ENCODE measurements at places on chromosomes 3 and 15.

GRCh38 chr3:150106740-150107428 lies 136.2 kb upstream of the PFN2 start:
- DNase-seq = no peak

DNA sequence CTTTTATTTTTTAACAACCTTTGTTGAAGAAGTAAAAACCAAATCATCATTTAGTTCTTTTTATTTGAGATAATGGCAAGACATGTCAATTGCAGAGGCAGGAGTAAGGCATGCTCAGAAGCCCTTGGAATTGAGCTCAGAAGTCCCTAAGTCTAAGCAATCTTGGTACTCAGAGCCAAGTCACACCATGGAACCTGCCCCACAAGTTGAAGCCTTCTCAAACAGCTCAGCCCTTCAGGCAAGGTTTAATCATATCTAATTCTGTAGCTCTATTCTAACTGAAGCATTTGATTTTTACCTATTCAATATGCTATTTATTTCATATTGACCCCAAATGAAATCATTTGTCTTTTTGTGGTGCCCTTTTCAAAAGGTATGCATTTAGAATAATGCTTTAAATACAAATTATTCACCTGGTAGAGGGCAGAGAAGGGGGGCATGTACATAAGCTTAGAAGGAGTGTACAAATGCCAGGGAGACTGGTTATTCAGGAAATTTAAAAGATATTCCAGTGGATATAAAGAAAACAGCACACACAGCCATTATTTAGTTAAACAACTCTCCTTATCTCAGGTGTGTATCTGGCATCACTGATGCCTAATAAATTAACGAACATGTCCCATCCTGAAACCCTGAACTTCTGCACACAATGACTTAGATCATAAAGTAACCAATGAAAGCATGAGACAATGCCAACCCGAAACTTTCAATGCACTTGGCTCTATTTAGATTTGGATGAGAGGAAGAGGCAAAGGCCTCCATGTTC lies 26.2 kb upstream of the TOP2B start:
- DNase-seq = no peak

DNA sequence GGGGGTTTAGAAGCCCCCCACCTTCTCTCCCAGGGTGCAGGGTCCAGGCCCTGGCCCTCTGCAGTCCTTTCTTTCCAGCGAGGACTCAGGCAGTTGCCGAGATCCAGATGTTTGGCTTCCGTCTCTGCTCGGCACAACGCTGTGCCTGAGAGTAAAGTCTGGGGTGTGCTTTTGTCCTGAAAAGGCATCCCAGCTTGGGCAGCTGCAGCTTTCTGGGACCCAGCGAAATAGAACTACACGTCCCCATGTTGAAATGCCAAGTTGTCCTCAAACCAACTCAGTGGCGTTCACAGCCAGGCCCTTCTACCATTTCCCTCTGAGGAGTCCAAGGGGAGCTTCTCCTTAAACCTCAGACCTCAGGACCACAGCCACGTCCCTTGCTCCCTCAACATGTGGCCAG lies 23.1 kb downstream of the FGD5 start:
- no peak for DNase-seq

DNA sequence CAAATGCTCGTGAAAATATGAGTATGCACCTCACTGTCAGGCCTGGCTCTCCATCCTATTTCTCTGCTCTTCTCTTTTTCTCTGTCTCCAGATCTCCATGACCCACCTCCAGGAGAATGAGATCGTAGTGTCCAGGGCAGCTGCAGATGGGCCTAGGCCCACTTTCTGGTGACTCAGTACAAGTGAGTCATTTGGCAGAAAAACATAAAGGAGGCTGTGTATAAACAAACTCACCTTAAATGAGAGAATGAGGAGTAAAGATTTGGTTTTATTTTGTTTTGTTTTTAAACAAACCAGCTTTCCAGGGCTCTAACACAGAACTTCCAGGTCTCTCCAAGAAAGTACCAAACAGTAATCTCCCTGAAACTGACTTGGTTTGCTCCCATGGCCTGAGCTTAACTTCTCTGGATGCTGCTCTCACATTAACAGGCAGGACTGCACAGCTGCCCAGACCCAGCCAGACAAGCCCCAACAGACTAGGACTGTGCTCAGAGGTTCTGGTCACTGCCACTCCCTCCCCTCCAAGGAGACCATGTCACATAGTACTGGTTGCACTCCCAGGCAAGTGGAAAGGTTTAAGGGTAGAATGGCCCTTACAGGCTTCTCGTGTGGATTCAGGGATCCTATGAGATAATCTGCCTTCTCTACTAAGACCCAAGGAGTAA lies 1.5 kb upstream of the HEG1 start:
- no peak for DNase-seq

- DNase-seq = no peak
These were observed 50.6 kb downstream of the AGTR1 start for GRCh38 chr3:148748283-148748682.

DNA sequence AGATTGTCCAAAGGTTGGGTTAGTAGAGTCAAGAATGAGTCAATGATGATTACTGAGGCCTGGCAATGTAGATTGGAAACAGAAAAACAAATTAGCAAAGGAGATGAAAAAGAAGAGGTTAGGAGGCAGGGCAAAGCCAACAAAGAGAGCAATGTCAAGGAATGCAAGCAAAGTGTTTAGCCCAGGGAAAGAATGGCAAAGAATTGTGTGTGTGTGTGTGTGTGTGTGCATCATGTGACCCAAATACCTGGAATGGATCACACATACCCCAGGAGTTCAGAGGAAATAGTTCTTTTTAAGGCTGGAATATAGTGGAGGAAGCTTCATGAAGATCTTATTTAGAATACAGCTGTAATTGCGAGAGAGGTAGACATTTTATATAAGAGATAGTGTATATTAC lies 831.7 kb upstream of the ARPP21 start:
- no peak for DNase-seq
